Gastrocnemius medialis (tissue), 4 donors: ENCODE measurements at places on chromosomes 6 and 20. TPM values are rescaled to one million over a fixed set of nuclear protein-coding genes. Genes with fewer than 3 reads are reported as not detected.
A peak's percentile ranks its signal among the peaks of the same experiment; 100 is the strongest.

Gene HLA-DQB1
- total RNA-seq = 1.5 TPM

Gene TTPAL
- 3.5 TPM for total RNA-seq

- H3K36me3 ChIP-seq = no peaks in the 10 kb centered on the region
- no peak overlapping the region for H3K4me3 ChIP-seq
- no peak for DNase-seq
- H3K27me3 ChIP-seq = no peaks in the 10 kb centered on the region
Measured at GRCh38 chr6:19554356-19555225, 282.6 kb upstream of the ID4 start.

Gene CST7
- total RNA-seq = 0.91 TPM

GRCh38 chr6:137443901-137444300 is 50.3 kb downstream of the OLIG3 start:
- no peaks in the 10 kb centered on the region for H3K36me3 ChIP-seq
- no peaks in the 10 kb centered on the region for H3K4me1 ChIP-seq
- no peaks in the 10 kb centered on the region for H3K27me3 ChIP-seq
- no peak overlapping the region for H3K27ac ChIP-seq

DNA sequence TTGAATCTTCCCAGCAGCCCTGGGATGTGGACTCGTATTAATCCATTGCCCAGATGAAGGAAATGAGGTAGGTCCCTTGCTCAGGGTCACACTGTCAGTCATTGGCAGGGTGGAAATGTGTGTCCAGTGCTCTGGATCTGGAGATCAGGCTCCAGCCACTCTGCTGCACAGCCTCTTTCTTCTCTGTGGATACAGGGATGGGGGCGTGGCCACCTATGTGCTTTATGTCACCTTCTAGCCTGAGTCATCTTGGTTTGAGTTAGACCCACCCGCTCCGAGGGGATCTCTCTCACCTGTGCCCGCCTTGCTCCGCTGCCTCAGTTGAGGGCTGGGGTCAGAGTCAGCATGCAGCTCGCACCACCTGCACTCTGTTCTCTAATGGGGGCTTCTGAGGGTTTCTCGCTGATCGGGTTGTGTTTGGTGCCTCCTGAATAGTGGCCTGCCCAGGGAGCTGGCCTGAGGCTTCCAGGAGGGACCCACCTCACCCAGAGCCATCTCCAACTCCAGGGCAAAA is 80.0 kb downstream of the TCP11 start:
- DNase-seq = no peak
- H3K27ac ChIP-seq = no peak overlapping the region
- peaks cover 54% of the 10 kb centered on the region for H3K36me3 ChIP-seq
- H3K27me3 ChIP-seq = no peaks in the 10 kb centered on the region
- peaks cover 6% of the 10 kb centered on the region for H3K4me1 ChIP-seq
- no peak overlapping the region for H3K4me3 ChIP-seq

Gene APOM
- 1.9 TPM for total RNA-seq

DNA sequence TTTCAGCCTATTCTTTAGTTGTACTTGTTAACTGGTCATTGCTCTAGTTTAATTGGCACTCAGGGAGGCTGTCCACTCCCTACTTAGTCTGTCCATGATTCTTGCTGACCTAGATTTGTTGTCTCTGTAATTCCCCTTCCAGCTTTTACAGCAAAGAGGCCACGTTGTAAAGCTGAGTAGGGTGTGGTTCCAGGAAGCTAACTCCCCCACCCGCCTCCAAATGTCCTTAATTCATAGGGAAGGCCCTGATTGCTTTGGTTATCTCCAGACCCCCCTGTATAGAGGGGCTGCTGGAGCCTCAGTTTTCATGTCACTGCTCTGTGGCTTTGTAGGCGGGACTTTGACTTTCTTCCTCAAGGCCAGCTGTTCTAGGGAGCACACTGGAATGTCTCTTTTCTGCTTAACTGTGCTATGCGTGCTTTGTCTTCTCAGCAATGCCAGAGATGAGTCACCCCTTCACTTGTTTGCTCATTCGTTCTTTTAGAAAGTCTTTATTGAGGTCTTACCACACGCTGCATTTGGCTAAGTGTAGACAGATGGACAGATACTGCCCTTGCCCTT is 175.1 kb upstream of the JAG1 start:
- H3K4me1 ChIP-seq = no peaks in the 10 kb centered on the region
- H3K27me3 ChIP-seq = no peaks in the 10 kb centered on the region
- H3K27ac ChIP-seq = peak overlapping the region; percentile 14
- no peak overlapping the region for H3K4me3 ChIP-seq

Gene TTK
- total RNA-seq = 0.24 TPM

Gene BANF2
- not detected for total RNA-seq

GRCh38 chr6:121849477-121849876 is 414.0 kb downstream of the GJA1 start:
- peak; percentile 43 for DNase-seq
- no peak overlapping the region for H3K4me3 ChIP-seq
- H3K27me3 ChIP-seq = no peaks in the 10 kb centered on the region
- no peaks in the 10 kb centered on the region for H3K4me1 ChIP-seq

- H3K27me3 ChIP-seq = no peaks in the 10 kb centered on the region
- peaks cover 7% of the 10 kb centered on the region for H3K4me1 ChIP-seq
- no peaks in the 10 kb centered on the region for H3K36me3 ChIP-seq
- DNase-seq = no peak
Measured at GRCh38 chr6:108200631-108201030, 34.8 kb downstream of the NR2E1 start.

DNA sequence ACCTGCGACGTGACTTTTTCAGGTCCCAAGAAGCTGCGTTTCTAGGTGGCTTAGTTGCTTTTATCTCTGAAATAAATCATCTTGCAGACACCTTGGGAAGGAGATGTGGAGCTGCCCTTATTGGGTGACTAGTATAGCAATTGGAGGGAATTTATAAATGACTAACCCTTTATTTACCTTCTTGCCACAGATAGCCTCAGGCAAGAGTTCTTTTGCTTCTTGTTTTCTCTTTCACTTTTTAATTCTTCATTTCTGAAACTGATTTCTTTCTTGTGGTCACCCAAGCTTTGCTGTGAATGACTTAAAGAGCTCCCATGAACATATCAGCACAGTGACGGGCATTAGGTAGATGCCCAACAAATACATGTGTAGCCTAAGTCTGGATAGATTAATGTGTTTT is 3.0 kb downstream of the ADGRF4 start:
- no peak for DNase-seq
- no peaks in the 10 kb centered on the region for H3K27me3 ChIP-seq
- H3K27ac ChIP-seq = no peak overlapping the region

GRCh38 chr6:79894939-79895338 is 52.4 kb downstream of the ELOVL4 start:
- no peaks in the 10 kb centered on the region for H3K36me3 ChIP-seq
- H3K4me3 ChIP-seq = no peak overlapping the region
- H3K4me1 ChIP-seq = no peaks in the 10 kb centered on the region
- H3K27me3 ChIP-seq = no peaks in the 10 kb centered on the region
- DNase-seq = no peak

Gene HLA-DRB1
- 7.5 TPM for total RNA-seq

DNA sequence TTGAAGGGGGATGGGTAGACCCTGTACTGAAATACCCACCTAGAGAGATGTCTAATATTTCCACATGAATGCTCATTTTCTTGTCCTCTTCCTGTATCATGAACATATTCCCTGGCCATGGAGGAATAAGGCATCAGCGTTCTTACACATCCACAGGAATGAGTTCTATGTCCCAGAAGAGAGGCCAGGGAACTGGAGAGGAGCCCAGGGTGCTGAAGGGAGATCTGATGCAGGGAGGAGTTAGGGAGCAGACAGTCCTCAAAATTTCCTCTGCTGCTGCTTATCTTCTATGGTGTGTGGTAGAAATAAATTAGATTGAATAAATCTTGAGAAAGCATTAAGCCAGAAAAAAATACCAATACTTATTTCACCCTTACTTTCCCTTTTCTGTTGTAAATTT is 295.0 kb downstream of the KCNQ5 start:
- no peak overlapping the region for H3K27ac ChIP-seq
- no peak overlapping the region for H3K4me3 ChIP-seq
- peaks cover 14% of the 10 kb centered on the region for H3K4me1 ChIP-seq
- no peaks in the 10 kb centered on the region for H3K27me3 ChIP-seq

- no peak overlapping the region for H3K4me3 ChIP-seq
- no peaks in the 10 kb centered on the region for H3K4me1 ChIP-seq
- DNase-seq = no peak
- no peaks in the 10 kb centered on the region for H3K36me3 ChIP-seq
Measured at GRCh38 chr6:143821359-143821758, 21.8 kb upstream of the LTV1 start.

GRCh38 chr20:62146019-62146755 is 2.6 kb downstream of the SS18L1 start:
- H3K4me3 ChIP-seq = no peak overlapping the region
- H3K36me3 ChIP-seq = no peaks in the 10 kb centered on the region
- peaks cover 39% of the 10 kb centered on the region for H3K4me1 ChIP-seq
- H3K27me3 ChIP-seq = no peaks in the 10 kb centered on the region
- no peak overlapping the region for H3K27ac ChIP-seq
- no peak for DNase-seq

DNA sequence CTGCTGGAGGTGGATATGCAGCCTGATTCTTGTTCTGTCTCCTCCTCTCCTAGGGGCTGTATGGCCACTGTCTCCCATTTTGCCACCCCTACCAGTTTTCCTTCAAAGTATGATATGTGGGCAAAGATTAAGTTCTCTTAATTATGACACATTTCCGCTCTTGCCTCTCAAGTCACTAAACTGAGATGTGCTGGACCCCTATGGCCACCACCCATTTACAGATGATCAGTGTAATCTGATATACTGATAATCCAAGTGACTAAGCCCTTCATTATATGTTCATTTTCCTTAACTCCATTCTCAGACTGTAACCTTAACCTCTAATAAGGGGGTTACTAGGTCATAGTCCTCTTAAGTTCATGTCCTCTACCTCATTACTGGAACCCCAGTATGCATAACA is 711 bp upstream of the C20orf141 start:
- H3K4me1 ChIP-seq = no peaks in the 10 kb centered on the region
- H3K36me3 ChIP-seq = no peaks in the 10 kb centered on the region
- DNase-seq = no peak

- no peaks in the 10 kb centered on the region for H3K27me3 ChIP-seq
- DNase-seq = no peak
- H3K4me3 ChIP-seq = no peak overlapping the region
- H3K27ac ChIP-seq = peak overlapping the region; percentile 84
- H3K36me3 ChIP-seq = no peaks in the 10 kb centered on the region
Measured at GRCh38 chr6:4374216-4374615, 238.8 kb upstream of the ECI2 start.

GRCh38 chr6:37536491-37537190 is 36.9 kb upstream of the CCDC167 start:
- H3K27ac ChIP-seq = no peak overlapping the region
- peak overlapping the region; percentile 37 for H3K4me3 ChIP-seq
- H3K27me3 ChIP-seq = peaks cover 35% of the 10 kb centered on the region
- H3K4me1 ChIP-seq = peaks cover 5% of the 10 kb centered on the region

GRCh38 chr6:21045135-21045700 is 511.0 kb downstream of the CDKAL1 start:
- no peaks in the 10 kb centered on the region for H3K36me3 ChIP-seq
- H3K27ac ChIP-seq = no peak overlapping the region
- H3K27me3 ChIP-seq = no peaks in the 10 kb centered on the region
- DNase-seq = no peak

Gene SLC35F1
- not detected for total RNA-seq

- H3K27ac ChIP-seq = peak overlapping the region; percentile 92
- peak; percentile 27 for DNase-seq
- peak overlapping the region; percentile 70 for H3K4me3 ChIP-seq
- peaks cover 16% of the 10 kb centered on the region for H3K4me1 ChIP-seq
- no peaks in the 10 kb centered on the region for H3K27me3 ChIP-seq
Measured at GRCh38 chr6:52994839-52995088, 320 bp downstream of the GSTA4 start.

Gene IGF2R
- 104 TPM for total RNA-seq

Gene CALHM4
- not detected for total RNA-seq

- H3K4me1 ChIP-seq = peaks cover 47% of the 10 kb centered on the region
- DNase-seq = no peak
- H3K27me3 ChIP-seq = no peaks in the 10 kb centered on the region
- no peaks in the 10 kb centered on the region for H3K36me3 ChIP-seq
- peak overlapping the region; percentile 70 for H3K27ac ChIP-seq
- H3K4me3 ChIP-seq = no peak overlapping the region
Measured at GRCh38 chr6:36980876-36981619, 4.9 kb downstream of the MTCH1 start.
